ENCODE measurements at places on chromosomes 16 and 17.
A peak's percentile ranks its signal among the peaks of the same experiment; 100 is the strongest.

GRCh38 chr17:47895347-47895855 is 635 bp upstream of the SP2 start:
- DNase-seq: peak; percentile 44

DNA sequence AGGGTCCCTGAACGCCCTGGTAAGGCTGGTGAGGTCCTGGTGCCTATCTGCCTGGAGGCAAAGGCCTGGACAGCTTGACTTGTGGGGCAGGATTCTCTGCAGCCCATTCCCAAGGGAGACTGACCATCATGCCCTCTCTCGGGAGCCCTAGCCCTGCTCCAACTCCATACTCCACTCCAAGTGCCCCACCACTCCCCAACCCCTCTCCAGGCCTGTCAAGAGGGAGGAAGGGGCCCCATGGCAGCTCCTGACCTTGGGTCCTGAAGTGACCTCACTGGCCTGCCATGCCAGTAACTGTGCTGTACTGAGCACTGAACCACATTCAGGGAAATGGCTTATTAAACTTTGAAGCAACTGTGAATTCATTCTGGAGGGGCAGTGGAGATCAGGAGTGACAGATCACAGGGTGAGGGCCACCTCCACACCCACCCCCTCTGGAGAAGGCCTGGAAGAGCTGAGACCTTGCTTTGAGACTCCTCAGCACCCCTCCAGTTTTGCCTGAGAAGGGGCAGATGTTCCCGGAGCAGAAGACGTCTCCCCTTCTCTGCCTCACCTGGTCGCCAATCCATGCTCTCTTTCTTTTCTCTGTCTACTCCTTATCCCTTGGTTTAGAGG is 23.5 kb upstream of the BEAN1 start:
- no peak for DNase-seq

DNA sequence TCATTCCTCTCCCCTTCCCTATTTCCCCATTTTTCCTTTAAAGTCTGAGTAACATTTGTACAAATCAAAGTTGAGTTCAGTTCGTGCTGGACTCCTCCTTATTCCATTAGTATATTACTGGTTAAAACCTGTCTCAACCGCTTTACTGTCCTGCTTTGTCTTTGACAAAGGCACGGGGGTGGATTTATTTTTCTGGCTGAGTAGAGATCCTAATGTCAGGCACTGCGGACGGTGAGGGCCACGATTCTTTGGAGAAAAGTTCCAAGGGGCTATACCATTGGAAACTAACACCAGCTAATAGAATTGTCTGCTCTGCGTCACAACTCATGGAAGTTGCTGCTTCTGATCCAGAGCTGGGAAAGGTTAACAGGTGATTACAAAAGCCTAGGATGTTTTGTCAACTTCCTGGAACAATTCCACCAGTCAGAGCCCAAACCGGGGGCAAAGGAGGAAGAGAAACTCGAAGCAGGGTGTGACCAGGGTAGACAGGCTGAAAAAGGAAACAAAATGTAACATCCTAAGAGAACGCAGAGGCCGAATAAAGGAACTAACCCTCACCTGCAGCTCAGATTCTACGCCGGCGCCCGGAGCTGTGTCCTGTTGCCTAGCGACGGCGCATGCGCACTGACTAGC is 12.4 kb downstream of the TAT start:
- DNase-seq: no peak

DNA sequence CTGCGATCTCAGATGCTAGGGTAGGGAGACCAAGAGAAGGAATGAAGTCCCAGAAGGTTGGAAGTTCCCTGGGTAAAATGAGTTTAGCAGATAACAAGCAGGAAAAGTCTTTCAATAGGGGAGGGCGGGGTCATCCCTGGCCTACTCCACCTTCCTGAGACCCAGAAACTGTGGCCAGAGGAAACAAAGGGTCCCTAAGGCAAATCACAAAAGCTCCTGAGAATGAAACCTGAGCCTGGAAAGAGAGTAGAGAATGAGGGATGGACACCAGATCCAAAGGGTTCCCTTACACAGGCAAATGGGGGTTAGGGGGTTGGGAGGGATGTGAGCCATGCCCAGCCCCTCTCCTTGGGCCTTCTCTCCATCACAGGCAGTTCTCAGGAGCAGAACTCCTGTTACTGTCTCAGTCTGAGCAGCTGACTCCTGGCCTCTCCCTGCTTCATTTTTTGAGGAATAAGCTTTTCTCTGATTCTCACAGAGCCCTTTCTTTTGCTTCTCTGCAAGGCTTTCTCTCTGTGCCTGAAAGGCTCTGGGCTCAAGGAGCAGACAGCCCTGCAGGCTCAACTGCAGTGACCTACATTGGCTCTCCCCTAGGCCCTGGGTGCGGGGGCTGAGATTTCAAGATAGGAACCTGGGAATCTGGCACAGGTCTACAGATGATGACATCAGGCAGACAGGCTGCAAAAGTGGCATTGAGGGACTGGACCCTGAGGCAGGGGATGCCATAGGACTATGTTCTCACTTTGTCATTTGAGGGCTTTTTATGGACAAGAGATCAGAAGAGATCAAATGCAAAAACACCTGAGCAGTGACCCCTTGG is 9.8 kb upstream of the NR1D1 start:
- no peak for DNase-seq

DNA sequence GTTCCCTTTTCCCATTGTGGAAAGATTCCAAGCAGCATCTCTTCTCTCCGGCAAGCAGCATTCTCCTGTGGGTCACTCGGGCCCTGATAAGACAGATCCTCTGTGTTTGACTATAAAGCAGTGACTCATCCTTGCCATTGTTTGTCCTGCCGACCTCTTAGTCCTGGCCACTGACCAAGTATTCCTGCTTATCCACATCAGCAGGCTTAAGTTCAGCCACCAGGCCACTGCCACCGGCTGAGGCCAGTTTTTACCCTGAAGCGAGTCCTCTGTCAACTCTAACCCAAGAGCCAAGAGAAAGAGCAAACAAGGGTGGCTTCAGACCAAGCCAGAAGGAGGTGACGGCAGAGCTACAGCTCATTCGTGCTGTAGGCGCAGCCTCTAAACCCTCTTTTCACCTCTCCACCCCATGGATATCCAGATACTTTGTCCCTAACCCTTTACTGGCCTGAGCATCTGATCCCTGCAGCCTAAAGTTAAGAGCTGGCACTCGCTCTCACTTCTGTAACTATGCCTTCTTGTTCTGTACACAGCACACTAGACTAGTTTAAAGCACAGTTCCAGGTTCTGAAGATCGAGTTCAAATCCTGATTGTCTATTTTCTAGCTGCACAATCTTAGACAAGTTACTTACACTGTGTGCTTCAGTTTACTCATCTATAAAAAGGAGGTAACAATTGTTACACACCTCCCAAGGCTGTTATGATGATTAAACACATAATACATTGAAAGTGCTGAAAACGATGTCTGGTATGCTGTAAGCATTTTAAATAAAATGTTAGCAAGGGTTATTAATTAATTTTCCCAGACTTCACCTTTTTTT is 31.0 kb downstream of the SOX9 start:
- DNase-seq: peak; percentile 3

- no peak for DNase-seq
Measured at GRCh38 chr16:12142157-12142556, 165.6 kb downstream of the SNX29 start.

DNA sequence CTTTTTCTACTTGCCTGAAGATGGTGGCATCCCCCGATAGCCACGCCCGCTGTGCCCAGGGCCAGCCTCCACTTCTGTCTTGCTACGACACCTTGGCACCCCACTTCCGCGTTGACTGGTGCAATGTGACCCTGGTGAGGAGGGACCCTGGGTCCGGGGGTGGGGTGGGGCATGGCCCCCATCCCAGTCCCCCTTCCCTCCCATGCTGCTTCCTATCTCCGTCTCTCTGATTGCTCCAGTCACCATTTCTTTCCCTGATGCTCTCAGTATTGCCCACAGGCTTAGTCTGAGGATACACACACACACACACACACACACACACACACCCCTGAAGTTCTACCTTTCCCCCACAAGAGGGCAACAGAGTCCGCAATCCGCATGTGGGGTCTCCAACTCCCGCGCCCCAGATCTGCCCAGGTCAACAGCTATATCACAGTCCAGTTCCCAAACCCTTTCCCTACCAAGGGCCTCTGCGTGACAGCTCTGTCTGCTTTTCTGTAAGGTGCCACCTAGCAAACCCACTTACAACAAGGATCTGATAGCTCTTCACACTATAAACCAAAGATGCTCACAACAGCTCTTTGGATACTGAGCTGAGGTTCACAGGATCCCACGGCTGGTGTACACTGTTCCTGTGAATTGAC is 3.4 kb downstream of the SGCA start:
- peak; percentile 73 for DNase-seq

- DNase-seq: peak; percentile 83
Measured at GRCh38 chr17:39622380-39623006, 4.3 kb upstream of the PPP1R1B start.

DNA sequence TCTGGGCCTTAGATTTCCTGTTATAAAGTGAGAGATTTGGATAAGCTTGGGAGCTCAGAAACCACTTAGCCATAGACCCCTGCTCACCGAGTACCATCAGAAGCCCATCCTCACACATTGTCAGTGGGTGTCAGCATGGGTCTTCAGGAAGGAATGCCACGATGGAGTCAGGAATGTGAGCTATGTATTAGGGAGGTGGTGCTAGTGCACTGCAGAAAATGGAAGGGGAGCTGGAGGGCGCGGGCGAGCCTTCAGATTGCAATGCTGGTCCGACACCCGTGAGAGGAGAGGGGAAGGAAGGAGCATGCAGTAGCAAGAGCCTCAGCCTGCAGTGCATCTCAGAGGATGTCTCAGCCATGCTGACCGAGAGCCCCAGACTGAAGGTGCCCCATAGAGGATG is 294.5 kb downstream of the FOXL1 start:
- DNase-seq: no peak

DNA sequence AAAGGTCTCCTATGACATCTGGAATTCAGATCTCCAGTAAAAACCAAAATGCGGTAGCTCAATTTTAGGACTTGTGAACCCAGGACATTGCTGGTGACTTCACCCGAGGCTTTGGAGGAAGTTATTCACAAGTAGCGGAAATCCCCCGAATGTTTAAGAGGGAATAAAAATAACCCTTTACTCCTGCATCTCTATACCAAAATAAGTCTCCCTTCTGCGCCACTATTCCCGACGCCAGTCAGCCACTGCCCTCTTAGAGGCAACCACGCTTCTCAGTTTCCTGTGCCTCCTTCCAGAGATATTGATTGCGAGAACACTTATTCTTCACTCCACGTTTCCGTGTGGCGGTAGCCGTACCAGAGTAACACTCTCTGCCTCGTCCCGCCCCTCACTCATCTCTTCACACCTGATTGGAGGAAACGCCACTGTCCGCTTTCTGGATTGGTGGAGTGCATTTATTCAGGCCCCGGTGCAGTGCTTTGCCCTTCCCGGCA is 27.4 kb downstream of the EMP2 start:
- DNase-seq: no peak

- DNase-seq: peak; percentile 52
Measured at GRCh38 chr17:27430882-27431491, 25.3 kb upstream of the KSR1 start.

DNA sequence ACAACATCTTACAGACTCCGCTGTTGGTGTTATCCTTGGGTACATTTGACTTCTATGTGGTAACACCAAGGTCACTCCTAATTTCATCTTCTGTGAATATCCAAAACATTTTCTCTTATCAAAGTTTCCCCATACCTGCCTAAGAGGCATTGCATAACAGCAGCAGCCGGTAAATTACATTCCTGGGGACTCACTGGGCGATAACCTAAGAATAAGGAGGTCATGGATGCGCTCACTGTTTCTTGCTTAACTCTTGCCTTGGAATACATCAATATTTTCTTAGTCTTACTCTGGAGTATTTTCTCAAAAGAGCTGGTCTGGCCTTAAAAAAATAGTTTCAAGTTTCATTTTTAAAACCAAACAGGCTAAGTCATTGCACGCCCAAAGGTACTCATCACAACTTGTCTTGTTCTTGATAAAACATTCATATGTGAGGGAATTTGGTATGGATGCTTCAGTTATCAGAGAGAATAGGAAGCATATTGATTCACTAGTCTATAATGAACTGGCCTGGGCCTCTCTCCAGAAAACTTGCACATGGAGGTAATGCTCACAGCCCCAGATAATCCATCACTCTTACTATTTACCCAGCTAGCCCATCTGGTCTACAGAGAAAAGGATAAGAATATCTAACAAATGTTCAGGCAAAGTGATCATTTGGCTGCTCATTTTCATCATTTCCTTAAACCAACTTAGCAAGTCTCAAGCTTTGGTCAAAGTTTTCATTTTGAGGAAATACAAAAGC is 235.0 kb upstream of the ERCC4 start:
- DNase-seq: no peak

DNA sequence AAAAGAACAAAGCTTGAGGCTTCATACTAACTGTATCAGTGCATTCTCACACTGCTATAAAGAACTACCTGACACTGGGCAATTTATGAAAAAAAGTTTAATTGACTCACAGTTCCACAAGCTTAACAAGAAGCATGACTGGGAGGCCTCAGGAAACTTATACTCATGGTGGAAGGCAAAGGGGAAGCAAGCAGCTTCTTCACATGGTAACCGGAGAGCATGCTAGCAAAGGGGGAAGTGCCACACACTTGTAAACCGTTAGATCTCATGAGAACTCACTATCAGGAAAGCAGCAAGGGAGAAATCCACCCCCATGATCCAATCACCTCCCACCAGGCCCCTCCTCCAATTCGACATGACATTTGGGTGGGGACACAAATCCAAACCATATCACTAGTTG is 25.3 kb downstream of the CTRB2 start:
- no peak for DNase-seq

DNA sequence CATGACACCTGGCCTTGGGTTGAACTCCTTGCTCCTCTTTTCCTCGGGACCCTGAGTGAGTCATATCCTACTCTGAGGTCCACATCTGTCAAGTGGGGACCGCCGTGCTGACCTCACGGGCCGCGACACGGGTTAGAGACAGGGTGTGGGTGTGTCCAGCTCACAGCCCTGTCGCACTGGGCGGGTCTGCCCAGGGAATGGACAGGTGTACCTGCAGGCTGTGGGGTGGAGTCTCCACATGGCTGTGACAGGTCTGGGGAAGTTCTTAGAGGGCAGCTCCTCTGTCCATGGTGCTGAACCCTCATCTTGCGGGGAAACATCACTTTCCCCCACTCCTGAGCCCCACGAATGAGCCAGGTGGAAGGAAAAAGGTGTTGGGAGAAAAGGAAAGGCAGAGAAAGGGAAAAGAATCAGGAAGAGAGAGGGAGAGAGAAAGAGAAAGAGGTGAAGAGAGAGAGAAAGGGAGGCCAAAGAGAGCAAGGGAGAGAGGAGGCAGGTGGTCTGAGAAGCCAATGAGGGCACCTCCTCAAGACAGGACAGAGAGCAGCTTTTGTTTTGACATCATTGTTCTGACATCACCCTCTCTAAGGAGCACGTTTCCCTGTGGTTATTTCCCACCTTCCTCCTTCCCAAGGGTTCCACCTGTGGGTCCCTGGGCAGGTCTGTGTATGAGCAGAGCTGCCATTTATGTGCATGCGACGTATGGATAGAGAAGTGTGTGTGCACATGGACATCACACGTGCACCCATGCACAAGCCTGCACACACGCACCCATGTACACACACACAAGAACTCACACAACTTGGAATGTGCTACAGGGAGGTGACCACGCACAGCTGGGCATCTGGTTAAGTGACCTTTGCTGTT is 32.6 kb upstream of the CBFA2T3 start:
- DNase-seq: no peak

GRCh38 chr17:59844884-59845594 is 47.7 kb downstream of the TUBD1 start:
- DNase-seq: no peak

- no peak for DNase-seq
Measured at GRCh38 chr17:82257473-82257872, 16.0 kb downstream of the CSNK1D start.

- DNase-seq: peak; percentile 30
Measured at GRCh38 chr17:41894791-41895331, 23.9 kb downstream of the ACLY start.
